ENCODE measurements at places on chromosomes 16 and 17.

- peak; percentile 83 for DNase-seq
These were observed 15.3 kb upstream of the MNT start for GRCh38 chr17:2416010-2416734.

- no peak for DNase-seq
These were observed 17.9 kb upstream of the CD300E start for GRCh38 chr17:74641224-74641957.

DNA sequence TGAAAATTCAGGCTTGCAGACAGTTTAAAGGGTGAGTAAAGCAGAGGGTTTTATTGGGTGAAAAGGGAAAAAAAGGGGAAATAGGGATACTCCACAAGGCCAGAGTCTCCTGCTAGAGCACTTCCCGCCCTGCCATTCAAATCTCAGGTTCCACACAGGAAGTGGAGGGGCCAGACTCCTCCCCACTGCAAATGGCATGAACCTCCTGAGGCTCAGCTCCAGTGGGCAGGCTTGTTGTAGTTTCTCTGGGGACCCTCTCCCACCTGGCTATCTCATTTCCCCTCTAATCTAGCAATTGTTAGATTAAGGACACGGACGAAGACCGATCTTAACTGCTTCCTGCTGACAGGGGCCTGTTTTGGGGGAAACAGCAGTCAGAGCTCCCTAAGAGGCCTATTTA is 43.4 kb downstream of the TAOK1 start:
- DNase-seq, result no peak

GRCh38 chr16:6356911-6357310 is 975.7 kb upstream of the RBFOX1 start:
- no peak for DNase-seq

GRCh38 chr16:14669776-14670175 is 24.3 kb downstream of the PLA2G10 start:
- no peak for DNase-seq

DNA sequence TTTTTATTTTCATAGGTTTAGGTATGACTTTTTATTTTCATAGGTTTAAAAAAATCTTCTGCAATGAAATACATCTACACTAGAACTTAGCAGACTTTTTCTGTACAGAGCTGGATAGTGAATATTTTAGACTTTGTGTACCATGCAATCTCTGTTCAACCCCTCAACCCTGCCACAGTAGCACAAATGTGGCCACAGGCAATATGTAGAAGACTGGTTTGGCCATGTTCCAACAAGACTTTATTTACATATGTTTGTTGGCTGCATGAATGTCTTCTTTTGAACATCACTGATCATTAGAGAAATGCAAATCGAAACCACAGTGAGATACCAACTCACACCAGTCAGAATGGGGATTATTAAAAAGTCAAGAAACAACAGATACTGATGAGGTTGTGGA is 229.2 kb downstream of the SHISA9 start:
- DNase-seq, result no peak

DNA sequence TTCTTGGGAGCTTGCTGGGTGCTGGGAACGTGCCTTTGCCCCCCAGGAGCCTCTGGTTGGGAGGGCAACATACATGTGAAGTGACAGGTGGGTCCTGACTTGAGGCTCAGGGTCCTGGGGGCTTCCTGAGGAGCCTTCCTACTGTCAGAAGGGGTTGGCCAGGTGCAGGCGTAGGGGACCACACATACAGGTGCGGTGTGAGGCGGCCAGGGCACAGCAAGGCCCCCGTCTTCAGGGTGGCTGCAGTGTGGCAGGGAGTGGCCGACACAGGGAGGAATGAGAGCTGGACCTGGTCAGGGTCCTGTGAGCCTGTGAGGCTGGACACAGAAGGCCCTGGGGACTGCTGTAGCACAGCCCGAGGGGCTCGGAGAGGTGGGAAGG is 10.6 kb downstream of the TCF25 start:
- DNase-seq, result no peak

- no peak for DNase-seq
These were observed 2.7 kb upstream of the C16orf74 start for GRCh38 chr16:85753559-85753958.

DNA sequence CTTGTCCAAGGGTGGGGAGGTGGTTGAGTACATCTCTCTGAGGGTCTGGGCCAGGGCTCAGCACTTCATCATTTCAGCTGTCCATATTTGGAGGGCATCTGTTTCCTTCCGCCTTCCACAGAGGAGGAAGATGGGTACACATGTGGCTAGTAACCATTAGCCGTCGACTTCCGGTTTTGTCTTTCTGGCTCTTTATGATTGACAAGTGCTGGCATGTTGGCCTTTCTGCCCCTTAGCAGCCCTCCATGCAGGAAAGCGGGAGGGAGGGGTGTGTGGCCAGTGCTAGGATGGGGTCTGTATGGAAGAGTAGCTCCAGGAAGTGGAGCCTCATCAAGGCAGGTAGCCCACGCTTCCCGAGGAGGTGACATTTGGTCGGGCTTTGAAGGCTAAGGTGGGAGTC is 69.6 kb downstream of the RAI1 start:
- no peak for DNase-seq

DNA sequence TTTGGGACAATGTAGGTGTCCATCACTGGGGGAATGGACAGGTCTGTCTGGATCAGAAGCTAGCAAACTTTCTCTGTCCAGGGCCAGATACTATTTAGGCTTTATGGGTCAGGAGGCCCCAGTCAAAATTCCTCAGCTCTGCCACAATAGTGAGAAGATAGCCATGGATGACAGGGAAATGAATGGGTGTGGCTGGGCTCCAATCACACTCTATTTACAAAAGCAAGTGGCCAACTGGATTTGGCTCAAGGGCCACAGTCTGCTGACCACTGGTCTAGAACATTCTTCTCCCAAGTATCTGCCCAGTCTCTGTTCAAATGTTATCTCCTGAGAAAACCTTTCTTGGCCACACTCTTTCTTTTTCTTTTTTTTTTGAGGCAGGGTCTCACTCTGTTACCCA is 339.9 kb downstream of the SOX9 start:
- no peak for DNase-seq

- no peak for DNase-seq
These were observed 23.9 kb upstream of the ARHGAP23 start for GRCh38 chr17:38404174-38404943.

DNA sequence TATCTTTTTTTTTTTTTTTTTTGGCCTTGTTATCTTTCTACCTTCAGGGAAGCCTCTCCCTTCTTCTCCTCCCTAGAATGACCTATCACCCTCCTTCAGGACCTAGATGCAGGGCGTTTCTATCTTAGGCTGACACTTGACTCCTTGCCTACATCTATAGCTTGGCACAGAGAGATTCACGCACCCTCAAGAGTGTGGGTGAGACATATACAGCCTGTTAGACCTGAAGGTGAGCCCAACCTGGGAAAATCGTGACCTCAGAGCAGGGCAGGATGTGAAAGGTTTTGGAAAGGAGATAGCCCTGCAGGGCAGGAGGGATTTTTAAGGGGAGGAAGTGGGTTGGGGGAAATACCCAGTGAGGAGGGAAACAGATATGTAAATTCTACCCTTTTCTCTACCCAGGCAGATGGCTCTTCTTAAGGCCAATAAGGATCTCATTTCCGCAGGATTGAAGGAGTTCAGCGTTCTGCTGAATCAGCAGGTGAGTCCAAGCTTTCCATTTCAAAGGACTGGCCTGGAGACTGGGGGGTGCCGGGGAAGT is at the start of gene AHSP:
Gene AHSP (plus strand): TSS at position 167 of the 541 bp plus-strand sequence. CDS start 240 bp downstream, at position 407.
- DNase-seq, result no peak

DNA sequence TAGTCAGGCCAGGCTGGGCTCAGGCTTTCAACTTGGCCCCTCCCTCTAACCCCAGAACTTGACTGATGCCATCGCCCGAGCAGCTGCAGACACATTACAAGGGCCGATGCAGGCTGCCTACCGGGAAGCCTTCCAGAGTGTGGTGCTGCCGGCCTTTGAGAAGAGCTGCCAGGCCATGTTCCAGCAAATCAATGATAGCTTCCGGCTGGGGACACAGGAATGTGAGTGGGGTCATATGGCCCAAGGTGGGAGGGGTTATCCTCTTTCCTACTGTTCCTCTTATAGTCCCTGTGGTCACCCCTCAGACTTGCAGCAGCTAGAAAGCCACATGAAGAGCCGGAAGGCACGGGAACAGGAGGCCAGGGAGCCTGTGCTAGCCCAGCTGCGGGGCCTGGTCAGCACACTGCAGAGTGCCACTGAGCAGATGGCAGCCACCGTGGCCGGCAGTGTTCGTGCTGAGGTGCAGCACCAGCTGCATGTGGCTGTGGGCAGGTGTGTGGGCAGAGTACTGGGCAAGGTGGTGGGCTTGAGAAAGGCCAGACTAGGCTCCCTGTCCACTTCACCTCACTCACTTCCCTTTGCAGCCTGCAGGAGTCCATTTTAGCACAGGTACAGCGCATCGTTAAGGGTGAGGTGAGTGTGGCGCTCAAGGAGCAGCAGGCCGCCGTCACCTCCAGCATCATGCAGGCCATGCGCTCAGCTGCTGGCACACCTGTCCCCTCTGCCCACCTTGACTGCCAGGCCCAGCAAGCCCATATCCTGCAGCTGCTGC is 2.1 kb upstream of the NRN1L start:
- no peak for DNase-seq

GRCh38 chr16:25568991-25569390 is 122.8 kb upstream of the HS3ST4 start:
- no peak for DNase-seq

- DNase-seq, result no peak
These were observed 103.5 kb downstream of the HS3ST3A1 start for GRCh38 chr17:13498184-13498583.

- DNase-seq, result no peak
These were observed 107.1 kb upstream of the KCNJ16 start for GRCh38 chr17:69967910-69968411.

DNA sequence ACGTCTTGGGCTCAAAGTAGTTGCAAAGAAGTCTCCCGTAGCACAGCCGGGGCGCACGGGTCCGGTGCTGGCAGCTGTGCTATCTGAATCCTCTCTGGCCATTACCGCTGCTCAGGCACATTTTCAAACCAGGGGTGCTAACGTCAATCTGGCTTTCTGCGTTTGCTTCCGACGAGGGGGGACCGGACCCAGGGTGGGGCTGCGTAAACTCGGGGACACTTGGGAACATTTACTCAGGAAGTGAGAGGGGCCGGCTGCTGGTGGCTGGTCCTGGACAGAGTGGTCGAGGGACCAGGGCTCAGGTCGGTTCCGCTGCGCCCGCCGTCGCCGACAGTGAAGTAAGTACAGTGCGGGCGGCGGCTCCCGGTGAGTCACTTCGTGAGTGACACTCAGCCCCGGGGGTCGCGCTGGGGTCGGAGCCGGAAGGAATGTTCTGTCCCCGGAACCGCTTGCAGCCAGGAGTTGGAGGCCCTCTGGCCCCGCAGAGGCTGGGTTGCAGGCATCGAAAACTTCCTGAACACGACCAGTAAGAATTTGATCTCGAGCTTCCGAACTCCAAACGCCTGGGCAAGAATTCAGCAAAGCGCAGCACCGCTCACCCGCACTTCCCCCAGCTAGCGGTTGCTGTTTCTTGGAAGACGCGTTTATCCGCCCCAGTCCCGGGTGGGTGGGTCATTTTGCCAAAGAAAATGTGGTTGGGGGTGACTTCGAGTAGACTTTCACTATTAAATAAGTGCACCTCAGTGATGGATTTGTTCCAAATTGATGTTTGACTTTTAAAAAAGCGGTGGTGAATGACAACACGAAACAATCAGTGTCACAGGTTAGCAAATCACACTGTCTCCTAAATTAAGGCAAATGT is 1.4 kb upstream of the HS3ST3B1 start:
- no peak for DNase-seq

- no peak for DNase-seq
These were observed 144.9 kb downstream of the WWOX start for GRCh38 chr16:78244131-78244895.

DNA sequence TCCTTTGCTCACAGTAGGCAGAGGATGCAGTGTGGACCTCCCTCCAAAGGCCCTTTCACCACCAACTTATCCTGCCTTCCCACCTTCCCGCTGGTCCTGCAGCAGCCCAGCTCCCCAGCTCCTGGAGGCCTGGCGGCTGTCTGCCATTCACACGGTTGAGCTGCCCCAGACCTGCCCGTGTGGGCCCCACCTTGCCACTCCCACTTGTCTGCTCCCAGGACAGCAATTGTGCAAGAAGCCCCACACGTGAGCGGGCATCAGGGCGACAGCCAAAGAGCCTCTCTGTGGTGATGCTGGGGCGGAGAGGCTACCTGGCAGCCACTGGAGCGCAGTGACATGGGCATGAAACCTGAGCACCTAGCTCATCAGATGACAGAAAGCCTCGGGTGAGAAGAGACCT is 248.6 kb upstream of the MAF start:
- no peak for DNase-seq

All from stimulated activated CD4-positive, alpha-beta T cell treated with anti-CD3 and anti-CD28 coated beads, Interleukin-15, amount 100 ng/mL, for 1 hour (primary cell).